ENCODE measurements at places on chromosomes 2 and 18.
A peak's percentile ranks its signal among the peaks of the same experiment; 100 is the strongest.

GRCh38 chr18:8705961-8706790 lies 820 bp downstream of the MTCL1 start:
- DNase-seq, result no peak

- DNase-seq, result no peak
Measured at GRCh38 chr2:127003070-127003800, 103.7 kb downstream of the BIN1 start.

DNA sequence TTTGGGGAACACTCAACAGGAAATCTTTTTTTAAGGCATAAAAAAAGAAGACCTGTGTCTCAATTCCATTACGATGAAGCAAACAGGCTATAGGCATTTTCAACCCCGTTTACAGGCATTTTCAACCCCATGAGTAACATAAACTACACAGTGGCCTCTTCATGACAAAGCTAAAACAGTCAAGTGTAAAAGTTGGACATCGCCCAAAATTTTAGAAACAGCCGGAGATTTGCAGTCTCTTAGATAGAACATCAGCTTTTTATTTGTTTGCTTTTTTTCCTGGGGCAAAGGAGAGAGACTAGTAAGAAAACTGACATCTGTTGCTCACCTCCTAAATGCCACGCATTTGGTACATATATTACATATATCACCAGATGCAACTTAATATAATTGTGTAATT lies 173.7 kb downstream of the CMPK2 start:
- DNase-seq, result peak; percentile 32

DNA sequence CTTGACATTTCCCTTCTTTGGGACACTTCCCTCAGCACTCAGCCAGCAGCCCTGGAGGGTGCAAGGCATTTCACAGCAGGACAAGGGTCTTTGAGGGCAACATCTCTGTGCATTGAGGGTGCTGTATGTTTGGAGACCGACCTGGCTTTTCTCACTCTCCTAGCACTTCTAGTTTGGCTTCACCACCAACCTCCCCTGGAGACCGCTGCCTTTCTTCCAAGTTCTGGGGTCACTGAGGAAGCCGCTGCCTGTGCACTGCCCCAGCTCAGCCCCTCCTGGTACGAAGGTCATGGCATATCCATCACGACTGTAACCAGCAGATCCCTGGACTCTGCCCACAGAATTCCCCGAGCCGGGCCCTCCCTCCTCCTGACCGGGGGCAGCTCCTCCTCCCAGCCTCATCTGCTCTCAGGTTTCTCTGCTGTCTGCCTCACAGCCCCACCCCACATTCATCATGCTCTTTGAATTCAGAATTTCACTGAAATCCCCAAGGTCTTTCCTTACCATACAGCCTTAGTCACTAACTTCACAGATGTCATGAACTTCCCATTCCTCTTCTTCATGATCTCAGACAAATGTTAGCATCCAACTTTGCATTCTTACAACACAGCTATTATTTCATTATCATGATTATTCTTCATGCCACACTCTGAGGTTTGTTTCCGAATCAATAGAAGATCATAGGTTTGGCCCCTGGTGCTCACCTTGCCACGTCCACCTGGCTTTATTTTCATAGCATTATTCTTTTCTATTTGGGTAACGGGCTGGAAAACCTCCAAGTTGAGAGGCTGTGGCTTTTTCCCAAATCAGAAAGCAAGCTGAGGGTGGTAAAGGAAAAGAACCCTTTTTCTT lies 113.0 kb upstream of the COPS8 start:
- DNase-seq, result peak; percentile 96

- no peak for DNase-seq
Measured at GRCh38 chr2:239230318-239231052, 170.3 kb downstream of the HDAC4 start.

DNA sequence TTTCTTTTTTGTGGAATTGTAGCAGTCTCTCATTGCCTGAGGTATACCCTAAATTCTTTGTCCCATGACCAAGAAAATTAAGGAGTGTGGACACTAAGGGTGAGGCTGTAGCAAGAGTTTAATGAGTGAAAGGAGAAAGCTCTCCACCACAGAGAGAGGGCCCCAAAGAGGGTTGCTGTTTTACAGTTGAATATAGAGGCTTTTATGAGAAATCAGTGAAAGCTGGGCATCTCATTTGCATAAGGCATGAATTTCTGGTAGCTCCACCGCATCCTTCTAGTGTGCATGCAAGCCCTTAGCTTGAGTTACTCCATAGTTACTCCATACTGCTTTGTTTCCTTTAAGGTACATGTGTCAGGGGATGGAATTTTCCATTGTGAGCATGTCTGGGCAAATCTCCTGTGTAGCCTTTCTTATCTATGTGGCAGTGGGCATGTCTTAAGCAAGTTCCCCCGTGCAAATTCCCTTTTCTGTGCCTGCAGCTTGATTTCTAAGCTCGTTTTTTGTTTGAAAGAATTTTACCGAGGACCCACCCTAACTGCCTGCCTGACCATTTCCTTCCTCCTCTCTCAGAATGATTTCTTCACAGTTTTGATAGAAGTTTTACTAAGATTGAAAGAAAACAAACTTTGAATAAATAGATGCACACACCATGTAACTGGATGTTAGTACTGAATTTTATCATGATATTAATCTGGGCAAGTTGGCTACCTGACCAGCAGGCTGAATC lies 218.9 kb downstream of the PARD3B start:
- no peak for DNase-seq

DNA sequence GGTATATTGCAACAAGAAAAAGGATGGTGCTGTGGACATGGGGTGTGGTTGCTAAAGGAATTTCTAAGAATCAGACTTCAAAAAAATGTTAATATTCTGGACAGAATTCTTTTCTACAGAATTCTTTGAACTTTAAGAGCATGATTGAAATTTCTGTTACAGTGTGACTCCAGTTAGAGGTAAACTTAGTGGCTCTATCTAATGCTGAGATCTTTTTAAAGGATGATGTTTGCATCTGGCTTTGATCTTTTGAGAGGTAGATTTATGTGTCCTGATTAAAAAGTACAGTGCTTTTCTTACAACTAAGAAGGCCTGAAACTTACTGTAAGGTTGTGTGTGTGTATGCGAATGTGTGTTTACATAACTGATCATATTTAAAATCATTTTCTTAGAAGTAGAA lies 25.4 kb downstream of the NCK2 start:
- no peak for DNase-seq

DNA sequence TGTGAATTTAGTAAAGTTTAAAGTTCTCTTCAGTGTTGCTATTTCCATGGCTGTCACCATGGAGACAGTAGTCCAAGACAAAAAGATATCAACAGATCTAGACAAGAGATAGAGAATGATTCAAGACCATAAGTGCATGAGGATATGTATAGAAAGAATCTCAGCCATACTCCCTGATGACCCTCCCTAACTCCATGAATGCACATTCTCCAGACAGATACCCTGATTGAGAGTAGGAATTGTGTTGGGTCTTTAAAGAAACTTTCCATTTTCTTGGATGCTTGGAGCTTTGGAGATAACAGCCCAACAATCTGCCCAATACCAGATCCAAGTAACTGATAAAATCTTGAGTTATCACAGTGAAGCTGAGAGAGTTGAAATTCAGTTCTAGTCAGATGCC lies 1601.2 kb upstream of the CELF4 start:
- DNase-seq, result no peak

DNA sequence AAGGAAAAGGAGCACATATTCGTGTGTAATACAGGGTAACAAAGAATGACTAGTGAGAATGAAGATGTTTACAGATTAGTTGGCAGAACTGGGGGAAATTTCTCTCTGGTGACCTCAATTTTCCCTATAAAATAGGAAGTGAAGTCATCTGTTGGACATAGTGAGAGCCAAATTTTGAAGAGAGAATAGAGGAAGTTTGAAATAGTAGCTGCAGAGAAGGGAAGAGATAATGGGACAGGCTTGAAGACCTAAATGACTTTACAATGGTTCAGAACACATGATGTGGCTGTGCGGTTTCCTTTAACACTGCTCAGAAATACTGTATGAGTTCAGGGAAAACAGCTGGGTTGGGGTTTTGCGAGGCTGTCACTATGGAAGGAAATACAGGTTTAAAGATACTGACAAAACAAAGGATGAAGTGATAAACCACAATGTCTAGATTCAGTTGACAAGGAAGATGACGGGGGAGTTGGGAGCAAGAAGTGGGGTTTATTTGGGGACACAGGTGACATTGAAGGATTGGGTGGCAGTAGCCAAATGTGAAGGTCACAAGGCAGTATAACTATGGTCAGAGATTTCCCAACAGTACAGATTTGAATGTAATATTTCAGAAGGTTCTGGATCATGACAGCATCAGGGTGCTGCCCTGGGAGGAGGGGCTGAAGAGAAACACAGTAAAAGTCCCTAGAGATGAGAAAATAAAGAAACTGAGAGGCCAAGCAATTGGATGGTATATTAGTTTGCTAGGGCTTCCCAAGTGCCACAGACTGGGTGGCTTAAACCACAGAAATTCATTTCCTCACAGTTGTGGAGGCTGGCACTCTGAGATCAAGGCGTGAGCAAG lies 82.6 kb upstream of the TANK start:
- DNase-seq, result peak; percentile 28

DNA sequence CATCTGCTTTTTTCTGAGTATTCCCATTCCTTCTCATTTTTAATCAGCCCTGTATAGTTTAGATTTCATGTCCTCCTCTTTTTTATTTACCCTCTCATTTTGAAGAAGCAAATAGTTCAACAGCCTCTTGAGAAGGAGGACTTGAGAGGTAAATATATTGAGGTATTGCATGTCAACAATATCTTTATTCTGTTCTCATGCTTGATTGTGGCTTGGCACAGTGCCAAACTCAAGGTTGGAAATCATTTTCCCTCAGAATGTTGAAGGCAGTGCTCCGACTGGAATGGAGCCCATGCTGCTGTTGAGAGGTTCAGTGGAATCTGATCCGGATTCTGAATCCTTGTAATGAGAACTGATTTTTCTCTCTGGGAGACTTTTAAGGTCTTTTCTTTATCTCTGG lies 31.0 kb upstream of the GALNT3 start:
- DNase-seq, result no peak

DNA sequence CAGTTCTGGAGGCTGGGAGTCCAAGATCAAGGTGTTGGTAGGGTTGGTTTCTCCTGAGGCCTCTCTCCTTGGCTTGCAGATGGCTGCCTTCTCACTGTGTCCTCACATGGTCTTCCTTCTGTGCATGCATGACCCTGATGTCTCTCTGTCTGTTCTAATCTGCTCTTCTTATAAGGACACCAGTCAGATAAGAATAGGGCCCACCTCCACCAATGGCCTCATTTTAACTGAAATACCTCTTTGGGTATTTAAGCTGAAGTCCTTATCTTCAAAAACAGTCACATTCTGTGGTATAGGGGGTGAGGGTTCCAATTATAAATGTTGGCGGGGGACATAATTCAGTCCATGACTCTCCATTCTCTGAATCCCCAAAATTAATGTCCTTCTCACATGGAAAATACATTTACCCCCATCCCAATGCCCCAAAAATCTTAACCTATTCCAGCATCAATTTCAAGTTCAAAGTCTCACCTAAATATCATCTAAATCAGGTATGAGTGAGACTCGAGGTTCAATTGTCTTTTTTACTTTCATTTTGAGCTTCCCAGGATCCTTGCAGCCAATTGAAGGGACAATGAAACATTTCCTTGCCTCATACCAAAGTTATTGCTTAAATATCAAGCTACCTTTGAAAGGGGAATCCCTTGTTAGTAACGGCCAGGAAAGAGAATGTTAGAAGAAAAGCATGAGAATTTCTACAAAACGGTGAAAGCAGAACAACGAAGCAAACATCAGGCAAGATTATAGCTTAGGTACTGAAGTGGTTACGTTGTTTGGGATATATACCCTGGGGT lies 20.6 kb upstream of the CNOT11 start:
- DNase-seq, result no peak

- no peak for DNase-seq
Measured at GRCh38 chr18:55549474-55550104, 38.4 kb downstream of the TCF4 start.

GRCh38 chr2:64727843-64728463 lies 74.2 kb upstream of the SERTAD2 start:
- DNase-seq, result no peak

- DNase-seq, result no peak
Measured at GRCh38 chr2:69983392-69983966, 22.0 kb upstream of the ASPRV1 start.

- DNase-seq, result peak; percentile 23
Measured at GRCh38 chr2:222290736-222291484, 7.9 kb downstream of the PAX3 start.

DNA sequence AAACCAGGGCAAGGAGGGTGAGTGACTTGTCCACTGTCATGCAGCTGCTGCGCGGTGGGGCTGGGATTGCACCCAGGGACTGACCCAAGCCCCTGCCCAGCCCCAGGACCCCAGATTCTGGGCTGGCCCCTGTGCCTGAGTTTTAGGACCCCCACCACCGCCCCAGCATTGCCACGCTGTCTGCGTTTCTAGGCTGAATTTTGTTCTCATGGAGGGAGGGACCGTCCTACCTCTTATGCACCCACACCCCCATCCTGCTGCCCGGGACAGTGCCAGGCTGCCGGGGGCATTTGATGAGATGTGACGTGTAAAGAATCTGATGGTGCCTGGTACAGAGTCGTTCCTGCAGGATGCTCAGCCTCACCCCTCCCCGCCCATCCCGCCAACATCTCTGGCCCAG lies 111.0 kb upstream of the ODC1 start:
- DNase-seq, result no peak

DNA sequence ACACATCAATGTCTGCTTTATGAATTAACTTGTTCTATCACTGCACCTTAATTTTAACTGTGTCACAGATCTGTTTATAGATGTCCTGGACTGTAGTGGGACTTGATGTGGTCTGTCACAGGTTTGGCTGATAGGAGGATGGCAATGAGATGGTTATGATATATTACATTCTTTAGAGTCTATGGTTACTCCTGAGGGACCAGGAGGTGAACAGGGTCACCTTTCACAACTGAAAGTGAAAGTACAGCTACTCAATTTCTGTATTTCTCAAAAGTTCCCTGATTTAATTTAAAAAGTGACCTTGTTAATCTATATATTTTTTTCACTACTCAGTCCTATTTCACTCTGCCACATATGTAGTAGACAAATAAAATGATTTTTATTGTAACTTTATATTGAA lies 1284.1 kb upstream of the GYPC start:
- DNase-seq, result no peak

- no peak for DNase-seq
Measured at GRCh38 chr18:80251700-80252099, 4.4 kb upstream of the PARD6G start.

Measured in fibroblast of skin of scalp (primary cell).